SJSA1 (cell line): ENCODE measurements at places on chromosomes 2 and 18. TPM values are rescaled to one million over a fixed set of nuclear protein-coding genes. Genes with fewer than 3 reads are reported as not detected.

Gene GALR1
- not detected in 2 replicates for total RNA-seq

Gene DSG4
- not detected in 2 replicates for total RNA-seq

Gene INHBB
- total RNA-seq: 0.09 and 0.16 TPM in 2 replicates

GRCh38 chr2:56474412-56475158 lies 290.8 kb downstream of the CCDC85A start:
- H3K4me3 ChIP-seq: no peak overlapping the region
- DNase-seq: no peak
- no peaks in the 10 kb centered on the region for H3K27me3 ChIP-seq

DNA sequence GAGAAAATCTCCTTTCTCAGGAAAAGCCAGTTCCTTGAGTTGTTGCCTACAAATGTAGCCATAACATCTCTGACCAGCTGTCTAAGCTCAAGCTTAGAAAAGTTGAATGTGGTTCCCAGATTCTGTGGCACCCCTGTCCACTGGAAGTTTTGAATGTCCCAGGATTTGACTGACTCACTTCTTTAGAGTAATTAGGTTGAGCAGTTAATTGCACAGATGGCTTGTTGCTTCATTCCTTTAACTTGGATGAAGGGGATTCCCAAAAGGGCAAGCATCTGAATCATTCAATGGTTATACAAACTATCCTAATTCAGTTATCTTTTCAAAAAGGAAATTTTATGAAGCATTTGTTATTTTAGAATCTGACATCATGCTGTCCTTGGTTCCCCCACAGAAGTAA lies 374.7 kb downstream of the LNPK start:
- no peak for DNase-seq
- H3K36me3 ChIP-seq: no peaks in the 10 kb centered on the region
- H3K4me3 ChIP-seq: no peak overlapping the region
- H3K27me3 ChIP-seq: peaks cover 5% of the 10 kb centered on the region; the same call in 1 of the 2 replicates

DNA sequence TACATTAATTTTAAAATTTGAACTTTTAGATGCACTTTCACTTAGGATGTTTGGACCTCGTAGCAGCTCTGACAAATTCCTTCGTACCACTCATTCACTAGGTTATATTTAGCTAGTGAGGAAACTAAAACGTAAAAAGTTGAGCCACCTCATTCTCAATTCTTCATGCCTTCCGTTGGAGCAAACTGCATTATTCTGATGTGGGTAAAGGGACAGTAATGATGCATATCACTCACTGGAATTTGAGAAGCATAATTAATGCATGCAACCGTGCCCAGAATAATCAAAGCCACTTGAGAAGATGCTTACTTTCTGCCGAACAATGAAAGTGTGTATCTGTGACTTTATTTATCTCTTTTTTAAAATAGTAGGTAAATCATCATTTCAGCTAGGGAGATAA lies 2.2 kb downstream of the CNOT9 start:
- DNase-seq: no peak
- H3K27ac ChIP-seq: 0 out of 2 replicates have a peak overlapping the region, but pooled peaks have one; percentile 84
- peaks cover 21% of the 10 kb centered on the region for H3K4me1 ChIP-seq
- H3K27me3 ChIP-seq: no peaks in the 10 kb centered on the region
- peaks cover 58% of the 10 kb centered on the region for H3K36me3 ChIP-seq

- H3K27ac ChIP-seq: no peak overlapping the region
- H3K27me3 ChIP-seq: no peaks in the 10 kb centered on the region
- no peaks in the 10 kb centered on the region for H3K4me1 ChIP-seq
- H3K4me3 ChIP-seq: no peak overlapping the region
- H3K36me3 ChIP-seq: no peaks in the 10 kb centered on the region
Observed at GRCh38 chr18:58148954-58149471, 105.0 kb downstream of the NEDD4L start.

GRCh38 chr18:77123320-77124231 lies 9.0 kb downstream of the MBP start:
- no peaks in the 10 kb centered on the region for H3K36me3 ChIP-seq
- no peak overlapping the region for H3K4me3 ChIP-seq
- H3K27me3 ChIP-seq: no peaks in the 10 kb centered on the region
- H3K4me1 ChIP-seq: peaks cover 20% of the 10 kb centered on the region
- no peak for DNase-seq

- H3K4me3 ChIP-seq: no peak overlapping the region
- no peak overlapping the region for H3K27ac ChIP-seq
- H3K27me3 ChIP-seq: no peaks in the 10 kb centered on the region
Observed at GRCh38 chr2:28972778-28973335, 8.2 kb upstream of the TOGARAM2 start.

GRCh38 chr2:27720004-27720551 lies 51.4 kb upstream of the MRPL33 start:
- peak; percentile 89 for DNase-seq
- no peak overlapping the region for H3K4me3 ChIP-seq
- peaks cover 29% of the 10 kb centered on the region for H3K4me1 ChIP-seq
- H3K27ac ChIP-seq: no peak overlapping the region

- no peaks in the 10 kb centered on the region for H3K36me3 ChIP-seq
- H3K4me3 ChIP-seq: no peak overlapping the region
- H3K27me3 ChIP-seq: no peaks in the 10 kb centered on the region
- H3K4me1 ChIP-seq: peaks cover 10% of the 10 kb centered on the region; the same call in 1 of the 2 replicates
- DNase-seq: no peak
Observed at GRCh38 chr18:61917818-61918217, 25.0 kb upstream of the RNF152 start.

GRCh38 chr2:6445156-6445555 lies 420.6 kb downstream of the CMPK2 start:
- no peak for DNase-seq
- H3K27me3 ChIP-seq: no peaks in the 10 kb centered on the region
- no peaks in the 10 kb centered on the region for H3K36me3 ChIP-seq
- no peaks in the 10 kb centered on the region for H3K4me1 ChIP-seq
- no peak overlapping the region for H3K4me3 ChIP-seq

DNA sequence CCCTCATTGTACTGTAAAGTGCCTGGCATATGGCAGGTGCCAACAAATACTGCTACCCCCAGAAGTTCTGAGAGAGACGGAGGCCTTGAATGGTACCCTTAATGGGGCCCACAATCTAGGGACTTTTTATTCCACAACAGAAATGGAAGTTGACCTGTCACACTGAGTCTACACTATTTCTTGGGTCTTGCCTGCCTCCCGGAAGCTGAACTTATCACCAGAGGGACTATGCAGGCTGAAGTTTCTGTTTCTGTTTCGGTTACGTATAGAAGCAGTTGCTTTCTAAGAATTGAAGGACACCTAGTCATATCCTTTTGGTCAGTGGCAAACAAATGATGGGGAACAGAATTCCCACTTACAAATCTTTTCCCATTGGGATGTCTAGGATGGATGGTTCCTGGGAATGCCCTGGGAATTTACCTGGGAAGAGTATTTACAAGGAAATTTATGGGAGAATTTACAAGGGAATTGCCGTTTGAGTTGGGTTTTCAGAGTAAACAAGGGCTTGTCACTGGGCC lies 74.2 kb downstream of the HS1BP3 start:
- no peak overlapping the region for H3K4me3 ChIP-seq
- H3K36me3 ChIP-seq: no peaks in the 10 kb centered on the region
- DNase-seq: no peak
- no peaks in the 10 kb centered on the region for H3K27me3 ChIP-seq
